Adipocyte (in vitro differentiated cells): ENCODE measurements at places on chromosomes 1 and 21.
A peak's percentile ranks its signal among the peaks of the same experiment; 100 is the strongest.

- DNase-seq: no peak
Measured at GRCh38 chr1:205579711-205580110, 52.1 kb downstream of the ELK4 start.

GRCh38 chr21:37032293-37032692 lies 25.8 kb downstream of the RIPPLY3 start:
- no peak for DNase-seq

DNA sequence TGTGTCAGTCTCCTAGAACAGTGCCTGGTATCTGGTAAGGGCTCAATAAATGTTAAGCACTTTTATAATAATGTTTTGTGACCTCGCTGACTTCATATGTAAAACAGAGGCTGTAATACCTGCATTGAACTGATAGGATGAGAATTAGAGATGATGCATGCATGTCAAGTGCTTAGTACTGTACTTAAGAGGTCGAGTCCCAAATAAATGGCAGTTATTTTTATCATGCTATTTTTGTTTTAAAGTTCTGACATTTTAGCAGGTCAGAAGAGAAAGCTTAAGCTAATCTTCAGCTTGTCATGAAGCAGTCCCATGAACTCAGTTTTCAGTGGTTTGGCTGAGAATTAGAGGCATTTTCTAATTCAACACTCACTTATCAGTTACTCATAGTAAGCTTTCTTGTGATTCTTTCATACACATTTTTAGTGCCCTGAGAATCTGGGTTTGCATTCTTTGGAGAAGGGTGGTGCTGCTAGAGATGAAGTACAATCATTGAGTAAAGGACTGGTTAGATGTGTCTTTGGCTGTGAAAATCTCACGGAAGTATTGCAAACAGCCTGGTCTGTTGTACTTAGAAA lies 75.7 kb upstream of the RAVER2 start:
- DNase-seq: peak; percentile 12

GRCh38 chr1:5969168-5969567 lies 23.1 kb downstream of the NPHP4 start:
- DNase-seq: no peak

- peak; percentile 91 for DNase-seq
Measured at GRCh38 chr1:121483961-121484424, 299.2 kb downstream of the SRGAP2C start.

DNA sequence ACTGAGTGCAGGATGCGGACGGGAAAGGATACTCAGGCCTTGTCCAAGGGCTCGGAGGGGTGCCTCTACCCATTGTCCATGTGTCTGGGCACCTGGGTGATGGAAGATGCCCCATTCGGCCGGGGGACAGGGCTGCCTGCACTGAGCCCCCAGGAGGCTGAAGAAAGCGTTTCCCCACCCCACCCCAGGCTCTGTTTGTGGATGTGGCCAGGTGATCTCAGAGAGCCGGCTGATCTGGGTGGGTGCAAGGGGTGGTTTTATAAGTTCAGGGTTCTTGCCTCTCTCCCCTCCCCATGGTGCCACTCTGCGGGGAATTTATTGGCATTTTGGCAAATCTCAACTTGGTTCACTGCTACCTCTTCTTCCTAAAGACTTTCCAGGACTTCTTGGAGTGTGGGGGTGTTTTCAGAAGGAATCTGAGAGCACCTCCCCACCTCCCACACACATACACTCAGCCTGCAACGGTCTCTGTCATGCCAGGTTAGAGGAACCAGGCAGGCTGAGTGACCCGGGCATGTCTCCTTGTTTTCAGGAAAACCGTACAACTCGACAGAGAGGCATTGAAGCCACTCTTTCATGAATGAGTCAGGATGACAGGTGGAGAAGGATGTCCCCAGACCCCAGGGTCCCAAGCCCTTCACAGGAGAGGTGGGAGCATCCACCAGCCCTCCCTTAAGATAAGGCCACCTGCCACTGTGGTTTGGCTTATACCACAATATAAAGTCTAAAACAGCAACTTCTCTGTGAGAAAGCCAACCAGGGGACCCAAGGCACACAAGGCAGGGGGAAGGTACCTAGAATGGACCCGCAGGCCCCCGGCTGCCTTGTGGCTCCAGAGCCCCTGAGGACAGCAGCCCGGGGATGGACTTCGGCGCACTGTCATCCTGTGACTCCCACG lies 174.9 kb downstream of the ETS2 start:
- no peak for DNase-seq

- DNase-seq: no peak
Measured at GRCh38 chr1:159921700-159922504, 3.4 kb downstream of the TAGLN2 start.

DNA sequence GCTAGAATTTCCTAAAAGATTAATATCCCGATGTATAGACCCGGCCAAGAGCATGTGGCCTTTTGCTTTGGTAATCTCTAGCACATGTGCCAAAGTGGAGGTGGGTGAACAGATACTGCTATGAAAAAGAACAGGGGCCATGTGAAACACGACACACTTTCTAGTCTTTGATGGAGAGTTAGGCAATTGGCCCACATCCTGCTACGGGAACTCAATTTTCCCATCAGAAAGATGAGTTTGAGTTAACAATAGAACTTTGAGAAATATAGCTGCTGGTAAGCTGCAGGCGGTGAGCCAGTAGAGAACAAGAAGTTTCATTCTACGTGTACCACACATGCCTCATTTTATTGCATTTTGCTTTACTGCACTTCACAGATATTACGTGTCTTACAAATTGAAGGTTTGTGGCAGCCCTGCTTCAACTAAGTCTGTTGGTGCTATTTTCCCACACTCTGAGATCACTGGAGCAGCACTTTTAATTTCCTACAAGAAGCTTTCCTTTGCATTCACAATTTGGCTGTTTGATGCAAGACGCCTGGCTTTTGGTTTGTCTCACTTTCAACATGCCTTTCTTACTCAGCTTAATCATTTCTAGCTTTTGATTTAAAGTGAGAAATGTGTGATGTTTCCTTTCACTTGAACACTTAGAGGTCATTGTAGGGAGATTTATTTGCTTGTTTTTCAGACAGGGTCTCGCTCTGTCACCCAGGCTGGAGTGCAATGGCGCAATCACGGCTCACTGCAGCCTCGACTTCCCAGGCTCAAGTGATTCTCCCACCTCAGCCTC lies 46.3 kb downstream of the HTR6 start:
- no peak for DNase-seq
